ENCODE measurements at places on chromosomes 2 and 18.

DNA sequence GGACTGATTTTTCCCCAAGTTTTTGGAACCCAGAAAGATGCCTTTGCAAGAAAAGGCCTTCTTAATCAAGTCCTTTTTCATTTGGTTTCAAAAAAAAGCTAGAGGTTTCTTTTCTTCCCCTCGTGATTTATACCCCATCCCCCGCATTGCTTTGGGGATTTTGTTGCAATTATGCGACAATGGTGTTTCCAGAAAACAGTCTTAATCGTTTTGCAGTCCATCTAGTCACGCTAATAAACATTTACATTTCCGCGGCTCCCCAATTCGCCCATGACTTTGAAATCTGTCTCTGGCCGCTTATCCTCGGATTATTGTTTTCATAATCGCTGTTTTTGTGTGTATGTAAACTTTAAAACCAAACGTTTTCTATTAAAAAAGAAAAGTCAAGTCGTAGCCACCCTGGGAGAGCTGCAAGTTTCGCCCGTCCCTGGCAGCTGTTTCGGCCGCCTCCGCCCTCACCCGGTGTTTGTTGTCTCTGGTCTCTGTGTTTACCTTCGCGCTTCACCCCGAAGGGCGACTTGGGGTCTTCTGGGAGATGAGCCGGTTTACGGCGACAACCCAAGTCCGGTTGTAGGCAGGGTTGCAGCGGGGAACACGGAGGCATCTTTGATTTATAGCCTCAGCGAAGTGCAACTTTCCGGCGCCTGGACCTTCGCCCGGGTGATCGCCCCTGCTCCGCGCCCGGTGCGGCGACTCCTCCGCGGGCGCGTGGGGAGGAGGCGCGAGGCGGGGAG, 667 bp downstream of the SP9 start:
- DNase-seq: no peak

GRCh38 chr2:68912732-68913131, 40.0 kb downstream of the GKN2 start:
- DNase-seq: peak; percentile 35

- no peak for DNase-seq
Measured at GRCh38 chr2:101419096-101419663, 31.9 kb upstream of the CREG2 start.

- DNase-seq: no peak
Measured at GRCh38 chr2:100246163-100247145, 75.8 kb downstream of the LONRF2 start.

GRCh38 chr2:173355866-173356508, 1.3 kb downstream of the CDCA7 start:
- peak; percentile 25 for DNase-seq

GRCh38 chr18:77876319-77876865, 626.7 kb downstream of the GALR1 start:
- DNase-seq: no peak

DNA sequence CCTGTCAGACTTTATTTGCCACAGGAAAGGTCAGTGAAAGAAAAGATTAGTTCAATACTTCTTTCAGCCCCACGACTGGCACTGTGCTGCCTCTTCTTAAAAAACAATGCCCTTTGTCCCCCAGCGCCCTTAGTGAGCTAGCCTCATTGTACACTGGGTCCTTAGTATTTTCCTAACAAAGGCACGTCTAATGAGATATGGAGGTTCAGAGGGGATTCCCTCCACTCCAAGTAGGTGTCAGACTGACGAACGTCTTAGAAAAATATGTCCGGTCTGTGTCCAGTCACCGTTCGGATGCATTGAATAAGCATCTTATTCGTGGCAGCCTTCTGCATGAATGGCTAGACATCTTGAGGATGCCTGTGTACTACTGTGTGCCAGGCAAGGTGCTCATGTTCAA, 1.1 kb downstream of the FECH start:
- no peak for DNase-seq

DNA sequence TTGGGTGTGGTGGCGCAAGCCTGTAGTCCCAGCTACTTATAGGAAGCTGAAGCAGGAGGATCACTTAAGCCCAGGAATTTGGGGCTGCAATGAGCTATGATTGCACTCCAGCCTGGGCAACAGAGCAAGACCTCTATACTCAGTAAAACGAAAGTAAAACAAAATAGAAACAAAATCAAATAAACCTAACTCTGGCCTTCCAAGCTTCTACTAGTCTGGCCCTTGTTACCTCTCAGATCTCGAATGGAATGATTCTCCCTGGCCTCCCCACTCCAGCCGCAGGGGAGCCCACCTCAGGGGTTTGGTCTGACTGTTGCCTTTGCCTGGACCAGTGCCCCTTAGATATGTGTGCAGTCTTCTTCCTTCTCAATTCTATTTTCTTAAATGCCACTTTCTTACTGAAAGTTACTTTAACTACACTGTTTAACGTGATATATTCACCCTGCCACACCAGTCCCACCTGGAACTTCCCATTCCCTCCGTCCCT, 160.0 kb upstream of the GCFC2 start:
- no peak for DNase-seq

GRCh38 chr18:48006415-48007175, 76.1 kb upstream of the SMAD2 start:
- DNase-seq: no peak

DNA sequence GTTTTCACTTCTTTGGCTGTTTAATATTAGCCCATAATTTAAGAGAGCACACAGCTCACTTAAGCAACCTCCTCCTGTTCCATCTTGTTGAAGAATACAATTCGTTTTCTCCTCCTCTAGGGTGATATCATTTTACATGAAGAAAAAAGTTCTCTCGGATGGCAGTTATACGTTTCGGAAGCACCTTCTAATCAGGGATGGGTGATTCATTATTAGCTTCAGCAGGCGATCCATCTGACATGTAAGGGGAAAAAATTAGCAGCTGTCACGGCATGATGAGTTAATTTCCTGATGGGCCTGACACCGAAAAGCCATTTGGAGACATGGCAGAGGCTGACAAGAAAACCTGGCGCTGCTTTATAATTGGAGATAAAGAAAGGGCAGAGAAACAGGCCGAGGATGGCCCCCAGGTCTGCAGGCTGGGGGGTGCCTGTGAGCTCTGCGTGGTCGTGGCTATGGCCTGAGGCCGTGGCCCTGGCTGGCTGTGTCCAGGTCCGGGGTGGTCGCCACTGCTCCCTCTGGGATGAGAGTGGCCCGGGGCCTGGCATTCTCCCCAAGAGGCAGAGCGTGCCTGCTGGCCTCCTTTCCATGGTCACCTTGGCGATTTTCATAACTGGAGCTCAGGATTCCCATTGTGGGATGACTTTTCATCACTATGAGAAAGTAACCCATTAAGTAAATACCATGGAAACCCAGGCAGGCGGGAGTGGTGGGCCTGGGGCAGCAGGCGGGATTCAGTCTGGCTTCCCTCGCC, 140.1 kb downstream of the PTGR3 start:
- DNase-seq: no peak

DNA sequence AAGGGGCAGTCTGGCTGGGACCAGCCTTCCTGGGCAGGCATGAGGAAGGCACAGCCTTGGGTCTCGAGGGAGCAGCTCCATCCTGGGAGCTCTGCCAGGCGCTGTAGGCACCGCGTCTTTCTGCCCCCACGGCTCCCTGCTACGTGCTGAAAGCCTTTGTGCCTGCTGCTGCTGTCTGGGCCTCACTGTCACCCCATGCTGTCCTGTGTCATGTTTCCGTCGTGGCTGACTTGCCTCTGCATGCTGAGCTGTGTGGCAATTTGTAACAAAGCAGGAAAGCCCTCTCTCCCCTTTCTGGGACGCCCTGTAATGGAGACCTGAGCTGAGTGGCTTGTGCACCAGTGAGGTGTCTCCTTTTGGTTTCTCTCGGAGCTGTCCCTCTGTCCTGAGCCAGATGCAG, 152.5 kb downstream of the TSN start:
- no peak for DNase-seq

GRCh38 chr2:177195194-177195593, 17.4 kb upstream of the HNRNPA3 start:
- no peak for DNase-seq

DNA sequence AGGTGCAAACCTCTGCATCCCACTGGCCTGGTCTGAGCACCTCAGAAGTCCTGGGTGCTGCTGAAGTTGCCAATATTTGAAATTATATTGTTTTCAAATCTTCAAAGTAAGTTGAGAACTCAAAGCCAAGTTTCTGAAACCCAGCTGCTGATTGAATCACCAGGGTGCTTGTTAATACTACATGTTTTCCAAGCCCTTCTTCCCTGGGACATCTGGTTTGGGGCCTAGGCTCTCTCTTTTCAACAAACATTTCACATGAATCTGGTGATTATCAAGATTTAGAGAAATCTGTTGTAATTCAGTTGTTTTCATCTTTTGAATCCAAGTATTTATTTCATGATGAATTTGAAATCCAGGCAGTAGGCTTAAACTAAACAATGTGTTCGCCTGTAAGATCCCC, 24.4 kb downstream of the MLPH start:
- DNase-seq: no peak

GRCh38 chr2:111966241-111966640, 67.8 kb downstream of the MERTK start:
- no peak for DNase-seq

GRCh38 chr2:88751768-88752167, 60.3 kb downstream of the RPIA start:
- DNase-seq: no peak

Data from stimulated activated CD8-positive, alpha-beta memory T cell treated with anti-CD3 and anti-CD28 coated beads, Interleukin-7, amount 100 ng/mL, for 48 hours (primary cell).